B cell (primary cell): ENCODE measurements at places on chromosomes 6 and 20. TPM values are rescaled to one million over a fixed set of nuclear protein-coding genes. Genes with fewer than 3 reads are reported as not detected.

Gene KLC4
- 30.6 and 33.0 TPM in 2 replicates for polyA plus RNA-seq

Gene SLC35A1
- polyA plus RNA-seq, result 9.1 and 13.8 TPM in 2 replicates

Gene EPHA7
- not detected in 2 replicates for polyA plus RNA-seq

Gene LY6G6D
- polyA plus RNA-seq, result not detected in 2 replicates

Gene SSTR4
- not detected in 2 replicates for polyA plus RNA-seq

Gene POU3F2
- polyA plus RNA-seq, result not detected in 2 replicates

Gene PLA2G7
- 0.04 and 0.13 TPM in 2 replicates for polyA plus RNA-seq

Gene DYNLRB1
- polyA plus RNA-seq, result 116 and 120 TPM in 2 replicates

Gene PDCD2
- polyA plus RNA-seq, result 42.1 and 50.0 TPM in 2 replicates

Gene KIAA0408
- 0.25 and 0.58 TPM in 2 replicates for polyA plus RNA-seq

Gene DIDO1
- 48.5 and 57.6 TPM in 2 replicates for polyA plus RNA-seq

Gene FUT9
- not detected in 2 replicates for polyA plus RNA-seq

DNA sequence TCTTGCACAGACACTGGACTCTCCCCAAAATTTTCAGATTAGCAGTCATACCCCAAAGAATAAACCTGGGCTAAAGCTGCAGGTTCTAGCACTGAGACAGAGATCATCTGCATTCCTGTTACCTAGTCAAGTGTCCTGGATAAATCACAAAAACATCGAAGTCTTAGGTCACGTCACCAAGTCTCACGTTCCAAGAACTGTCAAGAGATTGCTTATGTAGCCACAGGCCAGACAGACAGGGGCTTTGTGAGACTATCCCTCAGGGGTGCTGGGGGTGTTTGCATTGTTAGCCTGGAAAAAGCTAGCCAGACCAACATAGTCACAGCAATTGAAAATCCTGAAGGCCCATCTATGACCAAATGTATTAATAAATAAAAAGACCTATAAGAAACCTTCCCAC, 243.1 kb upstream of the PREP start:
- no peak for DNase-seq

DNA sequence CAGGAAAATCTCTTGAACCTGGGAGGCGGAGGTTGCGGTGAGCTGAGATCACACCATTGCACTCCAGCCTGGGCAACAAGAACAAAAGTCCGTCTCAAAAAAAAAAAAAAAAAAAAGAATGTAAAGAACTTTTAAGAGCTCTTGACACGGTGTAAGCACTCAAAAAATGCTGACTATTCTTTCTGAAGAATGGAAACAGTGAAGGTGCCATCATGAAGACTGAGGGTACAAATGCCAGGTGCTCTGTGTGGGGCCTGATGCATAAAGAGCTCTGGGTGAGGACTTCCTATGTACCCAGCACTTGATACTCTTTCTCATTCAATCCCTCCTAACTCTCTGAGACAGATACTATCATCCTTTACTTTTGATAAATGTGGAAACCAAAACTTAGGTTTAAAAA, 45.0 kb upstream of the ENPP5 start:
- no peak for DNase-seq

GRCh38 chr6:158665332-158665731, 15.5 kb downstream of the SYTL3 start:
- no peak for DNase-seq

GRCh38 chr6:63928613-63929012, 293.0 kb downstream of the PHF3 start:
- DNase-seq, result no peak

DNA sequence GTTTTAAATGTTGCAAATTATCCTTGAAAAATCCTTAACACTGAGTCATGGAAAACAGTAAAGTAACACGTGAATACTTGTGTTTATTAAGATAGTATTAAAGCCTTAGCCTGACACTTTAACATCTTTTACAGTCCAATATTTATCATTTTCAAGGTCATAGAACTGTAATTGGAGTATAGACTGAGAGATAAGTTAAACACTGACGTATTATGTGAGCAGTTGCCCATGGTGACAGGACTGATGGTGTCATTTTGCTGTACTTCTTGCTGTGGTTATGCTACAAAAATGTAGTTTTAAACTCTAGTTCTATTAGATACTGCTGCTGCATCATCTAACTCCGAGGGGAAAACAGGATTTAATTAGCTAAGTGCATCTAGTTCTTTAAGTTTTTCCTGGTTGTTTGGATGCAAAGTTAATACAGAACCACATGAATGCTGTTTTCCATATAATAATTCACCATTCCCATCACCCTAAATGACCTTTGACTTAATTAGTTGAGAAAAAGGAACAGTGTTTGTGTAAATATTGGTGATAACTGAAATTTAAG, 37.8 kb downstream of the SLC2A12 start:
- no peak for DNase-seq

GRCh38 chr6:165638530-165638929, 24.5 kb downstream of the PDE10A start:
- no peak for DNase-seq

GRCh38 chr6:137365707-137366437, 128.3 kb downstream of the OLIG3 start:
- DNase-seq, result no peak

GRCh38 chr6:17439243-17439993, 46.0 kb downstream of the CAP2 start:
- DNase-seq, result no peak

GRCh38 chr6:96716221-96716620, 121.1 kb downstream of the GPR63 start:
- no peak for DNase-seq

GRCh38 chr6:30768634-30769087, 24.3 kb upstream of the IER3 start:
- DNase-seq, result no peak

GRCh38 chr6:49479308-49479970, 16.3 kb downstream of the CENPQ start:
- no peak for DNase-seq

- DNase-seq, result no peak
Measured at GRCh38 chr6:154234019-154234772, 122.4 kb downstream of the IPCEF1 start.

- DNase-seq, result no peak
Measured at GRCh38 chr20:17445543-17445942, 85.6 kb downstream of the BFSP1 start.

GRCh38 chr20:25328954-25329498, 61.6 kb downstream of the ABHD12 start:
- no peak for DNase-seq

- no peak for DNase-seq
Measured at GRCh38 chr20:16930656-16931055, 182.5 kb downstream of the OTOR start.

- DNase-seq, result no peak
Measured at GRCh38 chr6:1322696-1323219, 10.9 kb downstream of the FOXQ1 start.

DNA sequence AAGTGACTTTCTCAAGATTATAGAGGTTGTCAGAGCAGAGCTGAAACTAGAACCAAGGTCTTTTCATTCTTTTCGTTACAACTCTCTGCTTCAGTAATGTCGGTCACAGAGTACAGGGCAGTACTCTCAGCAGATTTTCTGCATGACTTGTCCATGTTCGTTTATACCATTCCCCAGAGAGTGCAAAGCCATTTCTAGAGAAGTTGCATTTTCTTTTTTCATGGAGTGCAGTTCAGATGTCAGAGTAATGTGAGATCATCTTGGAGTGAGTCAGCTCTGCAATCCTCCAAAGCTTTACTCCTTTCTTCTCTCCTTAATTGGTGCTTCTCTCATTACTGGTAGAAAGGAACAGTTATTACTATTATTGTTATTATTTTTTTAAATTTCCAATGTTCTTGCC, 115.6 kb upstream of the B3GAT2 start:
- no peak for DNase-seq

DNA sequence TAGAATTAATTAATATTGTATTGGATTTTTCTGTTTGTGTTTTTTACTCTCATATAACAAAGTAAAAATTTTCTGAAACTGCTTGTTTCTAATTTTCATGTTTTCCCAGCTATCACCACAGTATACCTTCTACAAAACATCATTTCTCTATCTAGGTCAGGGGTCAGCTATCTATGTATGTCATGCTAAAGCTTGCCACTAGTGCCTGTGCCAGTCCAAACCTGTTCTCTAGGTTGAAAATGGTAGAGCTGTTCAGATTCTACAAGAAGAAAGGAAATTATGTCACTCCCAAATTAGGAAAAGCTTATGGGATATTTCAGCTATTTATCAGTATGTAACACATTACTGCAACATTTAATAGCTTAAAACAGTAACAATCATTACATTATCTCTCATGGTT, 5.8 kb upstream of the ME1 start:
- no peak for DNase-seq

DNA sequence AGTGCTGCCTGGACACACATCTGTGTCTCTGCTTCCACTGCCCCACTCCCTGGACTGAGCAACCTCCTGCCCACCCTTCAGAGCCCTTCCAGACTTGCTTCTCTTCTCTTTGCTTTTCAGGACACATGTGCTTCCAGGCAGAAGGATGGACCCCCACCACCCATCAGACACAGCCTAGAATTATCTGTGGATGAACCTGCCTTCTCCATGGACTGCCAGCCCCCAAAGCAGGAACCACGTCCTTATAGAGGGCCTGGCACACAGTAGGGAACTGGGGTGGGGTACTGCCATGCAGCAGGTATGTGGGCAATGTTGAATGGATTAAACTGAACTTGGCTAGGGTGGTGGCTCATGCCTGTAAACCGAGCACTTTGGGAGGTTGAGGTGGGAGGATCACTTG, 3.6 kb downstream of the KIAA1755 start:
- DNase-seq, result no peak

DNA sequence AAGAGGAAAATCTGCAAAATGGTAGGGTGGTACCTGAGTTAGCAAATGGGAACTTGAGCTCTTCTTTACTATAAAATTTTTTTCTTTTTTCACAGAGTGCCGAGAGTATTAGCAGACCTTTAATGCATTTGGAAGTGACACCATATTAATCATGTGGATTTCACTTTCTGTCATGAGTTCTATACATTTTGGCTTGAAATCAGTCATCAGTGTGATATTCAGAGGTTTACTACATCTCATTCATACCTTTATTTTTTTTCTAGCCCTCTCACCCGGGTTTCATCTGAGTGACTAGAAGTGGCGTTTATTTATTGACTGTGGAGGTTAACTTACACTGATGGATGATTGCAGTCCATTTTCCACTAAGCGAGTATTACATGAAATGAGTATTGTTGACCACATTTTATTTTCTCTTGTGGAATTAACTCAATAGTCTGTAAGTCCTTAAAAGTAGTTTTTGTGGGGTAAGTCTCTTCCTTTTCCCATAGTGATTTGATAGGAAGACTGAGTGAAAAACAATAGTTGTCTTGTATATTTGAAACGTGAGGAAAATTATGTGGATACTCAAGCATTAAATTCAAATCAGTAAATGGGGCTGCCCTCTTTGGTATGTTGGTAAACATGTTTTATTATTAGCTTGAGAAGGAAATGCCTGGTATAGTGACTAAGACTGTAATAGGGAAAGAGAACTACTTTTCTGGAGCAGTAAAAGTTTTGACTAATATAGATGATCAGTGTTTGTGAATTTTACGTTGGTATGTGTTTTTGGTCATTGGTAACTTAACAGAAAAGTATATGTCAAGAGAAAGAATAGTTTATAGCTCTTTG, 55.5 kb downstream of the JARID2 start:
- DNase-seq, result no peak

DNA sequence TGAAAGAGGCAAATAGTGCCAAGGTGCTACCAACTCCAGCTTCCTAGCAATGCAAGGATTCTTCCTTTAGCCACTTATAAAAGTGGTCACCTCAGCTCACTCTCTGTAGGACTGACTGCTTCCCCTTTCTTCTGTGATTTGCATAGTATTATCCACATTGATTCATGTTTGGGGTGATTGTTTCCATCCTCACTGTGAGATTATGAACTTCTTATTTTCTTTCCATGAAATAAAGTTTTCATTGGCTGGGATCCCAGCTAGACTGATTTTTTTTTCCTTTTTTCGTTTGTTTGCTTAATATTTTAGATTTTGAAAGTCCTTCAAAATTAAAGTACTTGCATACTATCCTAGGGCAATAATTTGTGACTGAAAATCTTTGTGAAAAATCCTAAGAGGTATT, 50.5 kb downstream of the EYA4 start:
- DNase-seq, result no peak

- DNase-seq, result no peak
Measured at GRCh38 chr6:14552891-14553290, 435.3 kb downstream of the CD83 start.

DNA sequence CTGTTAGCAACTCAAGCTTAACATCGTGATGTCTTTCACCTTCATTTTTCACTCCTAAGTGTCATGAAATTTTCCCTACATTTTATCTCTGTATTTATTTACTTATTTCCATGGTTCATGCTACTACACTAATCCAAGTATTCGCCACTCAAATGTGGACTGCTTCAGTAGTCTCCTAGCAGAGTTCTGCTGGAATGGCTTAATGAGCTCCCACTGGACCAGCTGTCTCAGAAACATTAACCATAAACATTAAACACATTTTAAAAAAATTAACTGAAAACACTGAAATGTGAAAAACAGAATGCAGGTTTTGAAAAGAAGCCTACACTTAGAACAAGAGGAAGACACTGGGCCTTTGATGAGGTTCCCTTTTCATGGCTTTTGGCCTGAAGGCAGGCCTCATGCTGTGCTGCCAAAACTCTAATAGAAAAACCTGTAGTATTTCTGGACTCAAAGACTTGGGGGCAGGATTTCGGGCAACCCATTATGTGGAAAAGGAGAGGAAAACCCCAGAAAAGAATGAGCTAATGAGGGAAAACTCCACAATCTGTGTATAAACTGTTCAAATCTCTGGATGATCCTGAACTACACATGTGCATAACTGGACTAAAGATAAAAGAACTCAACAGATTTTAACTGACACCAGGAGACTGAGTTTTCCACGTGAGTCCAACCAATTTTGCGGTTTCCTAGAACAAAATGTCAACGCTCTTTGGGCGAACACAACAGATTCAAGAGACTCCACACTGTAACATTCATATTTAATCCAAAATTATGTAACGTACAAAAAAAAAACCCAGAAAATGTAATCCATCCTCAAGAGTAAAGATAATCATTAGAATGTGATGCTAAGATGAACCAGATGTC, 33.0 kb downstream of the SAMD3 start:
- no peak for DNase-seq

DNA sequence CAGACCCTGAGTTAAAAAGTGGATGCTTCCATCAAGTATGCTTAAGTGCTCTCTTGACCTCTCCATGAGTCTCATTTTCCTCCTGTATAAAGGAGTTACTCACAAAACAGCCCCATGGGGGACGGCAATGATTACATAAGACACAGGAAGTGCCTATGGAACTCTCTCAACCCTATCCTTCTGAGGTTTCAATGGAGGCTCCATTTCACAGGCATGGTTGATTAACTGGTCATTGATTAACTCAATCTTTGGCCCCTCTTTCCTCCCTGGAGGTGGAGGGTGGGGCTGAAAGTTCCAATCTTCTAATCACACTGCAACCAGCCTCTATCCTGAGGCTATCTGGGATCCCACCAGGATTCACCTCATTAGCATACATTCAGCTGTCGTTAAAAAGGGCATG, 29.3 kb downstream of the CST8 start:
- no peak for DNase-seq
